ENCODE measurements at places on chromosomes 6 and 20.
A peak's percentile ranks its signal among the peaks of the same experiment; 100 is the strongest.

DNA sequence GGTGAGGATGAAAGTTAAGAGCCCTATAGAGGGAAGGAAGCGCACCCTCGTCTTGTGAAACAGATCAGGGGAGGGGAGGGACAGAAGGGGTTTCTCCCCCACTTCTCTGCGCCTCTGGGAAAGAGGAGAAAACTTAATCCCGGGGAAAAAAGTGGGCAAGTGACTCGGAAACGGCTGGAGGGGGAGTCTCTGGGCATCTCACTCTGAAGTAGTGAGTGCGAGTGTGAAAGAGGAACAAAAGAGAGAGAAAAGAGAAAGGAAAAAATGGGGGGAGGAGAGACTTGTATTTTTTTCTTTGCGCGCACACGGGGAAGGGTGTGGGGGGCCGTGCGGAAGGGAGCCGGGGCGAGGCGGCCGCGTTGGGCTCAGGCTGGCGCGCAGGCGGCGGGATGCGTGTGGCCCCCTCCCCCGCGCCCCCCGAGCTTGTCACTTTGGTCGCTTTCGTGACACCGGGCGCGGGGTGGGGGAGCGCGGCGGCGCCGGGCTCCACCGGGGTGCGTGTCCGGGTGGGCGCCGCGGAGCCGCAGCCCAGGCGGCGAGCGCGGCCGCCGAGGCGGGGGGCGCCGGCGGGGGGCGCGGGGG, 454 bp downstream of the L3MBTL3 start:
- no peak for DNase-seq

DNA sequence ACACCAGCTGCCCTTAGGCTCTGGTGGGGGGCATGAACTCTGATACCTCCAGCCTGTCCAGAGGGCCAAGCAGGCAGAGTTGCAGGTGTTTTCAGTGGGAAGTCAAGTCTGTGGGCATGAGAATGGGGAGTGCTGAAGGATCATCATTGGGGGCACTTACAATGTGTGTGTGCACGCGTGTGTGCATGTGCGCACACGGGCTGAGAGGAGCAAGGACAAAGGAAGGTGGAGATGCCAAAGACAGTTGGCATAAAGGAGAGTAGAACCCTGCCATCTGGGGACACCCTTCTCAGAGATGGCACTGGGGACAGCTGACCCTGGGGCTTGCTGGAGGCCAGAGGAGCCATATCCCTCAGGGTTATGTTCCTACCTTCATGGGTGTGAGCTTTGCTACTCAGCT, 408.4 kb upstream of the CHD6 start:
- no peak for DNase-seq

- DNase-seq, result no peak
These were observed 79.3 kb downstream of the VGLL2 start for GRCh38 chr6:117344444-117345291.

DNA sequence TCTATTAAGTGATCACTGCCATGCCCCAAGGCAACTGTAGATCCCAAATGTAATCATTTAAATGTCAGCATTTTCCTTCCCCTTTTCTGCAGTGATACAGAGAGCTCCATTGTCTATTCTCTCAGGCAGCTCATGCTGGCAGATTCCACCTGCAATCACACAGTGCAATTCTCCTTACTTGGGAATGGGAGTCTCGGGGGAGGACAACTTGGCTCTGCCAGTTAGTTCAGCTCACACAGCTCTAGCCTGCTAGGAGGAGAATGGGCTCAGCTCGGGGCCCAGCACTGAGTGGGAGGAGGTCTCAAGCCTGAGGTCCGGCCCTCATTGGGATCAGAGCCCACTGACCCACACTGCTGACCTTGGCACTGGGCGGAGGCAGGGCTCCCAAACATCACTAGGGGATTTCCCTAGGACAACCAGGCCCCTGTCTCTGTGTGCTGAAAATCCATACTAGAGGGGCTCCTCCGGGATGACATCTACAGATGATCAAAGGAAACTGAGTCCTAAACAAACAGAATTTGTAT, 109.2 kb upstream of the ASF1A start:
- DNase-seq, result no peak

- no peak for DNase-seq
These were observed 54.8 kb upstream of the AKIRIN2 start for GRCh38 chr6:87756858-87757257.

DNA sequence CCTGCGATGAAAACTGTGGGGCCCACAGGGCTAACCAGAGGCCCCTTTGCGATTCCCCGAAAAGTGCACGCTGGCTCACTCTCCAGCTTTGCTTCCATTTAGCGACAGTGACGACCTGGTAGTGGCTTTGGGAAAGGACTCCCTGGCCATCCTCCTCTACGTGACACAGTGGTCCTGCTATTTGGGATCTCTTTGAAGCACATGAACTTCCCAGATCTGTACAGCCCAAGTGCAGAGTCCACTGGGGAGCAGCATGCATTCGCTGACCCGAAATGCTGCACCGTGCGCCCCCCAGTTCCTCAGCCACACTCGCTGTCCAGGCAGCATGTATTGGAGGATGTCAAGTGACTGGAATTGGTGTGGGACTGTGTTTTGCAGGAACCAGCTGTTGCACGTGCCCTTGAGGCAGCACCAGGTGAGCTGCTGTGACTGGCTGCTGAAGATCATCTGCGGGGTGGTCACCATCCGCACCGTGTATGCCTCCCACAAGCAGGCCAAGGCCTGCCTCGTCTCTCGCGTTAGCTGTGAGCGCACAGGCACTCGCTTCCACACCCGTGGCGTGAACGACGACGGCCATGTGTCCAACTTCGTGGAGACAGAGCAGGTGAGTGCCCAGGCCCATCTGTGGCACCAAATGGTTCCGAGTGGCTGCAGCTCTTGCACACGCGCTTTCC, 51.6 kb downstream of the SYNJ2 start:
- no peak for DNase-seq

- peak; percentile 36 for DNase-seq
These were observed 44.8 kb upstream of the SLC2A12 start for GRCh38 chr6:134097114-134097707.

DNA sequence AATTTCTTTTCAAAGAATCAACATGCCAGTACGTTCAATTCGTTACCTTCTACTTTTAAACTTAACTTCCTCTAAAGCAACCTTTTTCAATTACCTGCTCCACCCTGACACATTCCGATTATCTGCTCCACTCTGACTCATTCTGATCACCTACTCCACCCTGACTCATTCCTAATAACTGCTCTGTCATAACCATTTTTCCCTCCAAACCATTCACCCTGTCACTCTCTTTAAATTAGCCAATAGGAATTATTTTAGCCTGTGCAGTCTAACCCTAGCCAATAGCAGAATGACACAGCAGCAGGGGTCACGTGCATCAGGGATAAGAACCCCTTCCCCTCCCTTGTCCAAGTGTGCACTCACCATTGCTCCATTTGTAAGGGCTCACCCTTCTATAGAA, 557.4 kb upstream of the EYS start:
- DNase-seq, result no peak

DNA sequence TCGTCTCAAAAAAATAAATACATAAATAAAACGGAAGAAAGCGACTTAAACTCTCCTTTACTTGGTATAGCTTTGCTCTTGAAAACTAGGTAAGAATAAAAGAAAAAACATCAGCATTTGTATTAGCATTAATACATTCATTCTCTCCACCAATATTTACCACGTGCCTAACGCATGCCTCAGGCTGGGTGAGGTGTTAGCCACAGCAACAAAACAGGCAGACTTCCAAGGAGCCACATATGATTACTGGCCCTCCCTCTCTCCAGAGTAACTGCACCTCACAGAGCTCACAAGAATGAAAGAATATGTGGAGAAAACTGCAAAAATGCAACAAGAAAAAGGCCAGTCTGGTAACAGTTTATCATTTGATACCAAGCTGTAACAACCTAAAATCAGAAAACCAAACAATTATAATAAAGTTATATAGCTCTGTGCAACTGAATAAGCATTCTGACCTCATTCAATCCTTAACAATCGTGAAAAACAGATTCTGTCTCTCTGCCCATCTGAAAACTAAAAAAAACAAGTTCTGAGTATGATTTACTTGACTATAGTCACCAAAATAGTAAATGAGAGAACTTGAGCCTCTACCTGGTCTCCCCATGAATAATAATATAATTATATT, 5.2 kb downstream of the NAPB start:
- DNase-seq, result no peak

- no peak for DNase-seq
These were observed 81.9 kb downstream of the ERMARD start for GRCh38 chr6:169833258-169833794.

GRCh38 chr6:165117121-165117520, 192.3 kb downstream of the C6orf118 start:
- DNase-seq, result no peak

DNA sequence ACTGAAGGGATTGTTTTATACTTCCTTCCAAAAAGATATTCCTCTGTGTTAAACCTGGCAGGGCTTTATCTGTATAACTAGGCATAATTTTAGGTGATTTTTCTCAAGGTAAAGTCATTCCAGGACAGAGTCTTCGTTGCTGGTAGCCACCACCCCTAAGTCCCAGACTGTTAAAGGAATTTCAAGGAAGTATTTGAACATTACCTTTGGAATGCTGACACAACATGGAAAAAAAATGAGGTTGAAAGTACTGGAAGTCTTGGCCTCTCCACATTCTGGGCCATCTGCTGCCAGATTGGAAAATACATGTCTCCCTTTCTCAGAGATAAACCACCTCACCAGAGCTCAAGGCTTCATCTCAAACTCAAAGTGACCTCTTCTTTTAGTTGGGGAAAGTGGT, 27.0 kb upstream of the ETV7 start:
- no peak for DNase-seq

GRCh38 chr20:59214073-59214472, 50.5 kb downstream of the ZNF831 start:
- no peak for DNase-seq

- DNase-seq, result no peak
These were observed 12.2 kb downstream of the TCFL5 start for GRCh38 chr20:62849431-62849830.

DNA sequence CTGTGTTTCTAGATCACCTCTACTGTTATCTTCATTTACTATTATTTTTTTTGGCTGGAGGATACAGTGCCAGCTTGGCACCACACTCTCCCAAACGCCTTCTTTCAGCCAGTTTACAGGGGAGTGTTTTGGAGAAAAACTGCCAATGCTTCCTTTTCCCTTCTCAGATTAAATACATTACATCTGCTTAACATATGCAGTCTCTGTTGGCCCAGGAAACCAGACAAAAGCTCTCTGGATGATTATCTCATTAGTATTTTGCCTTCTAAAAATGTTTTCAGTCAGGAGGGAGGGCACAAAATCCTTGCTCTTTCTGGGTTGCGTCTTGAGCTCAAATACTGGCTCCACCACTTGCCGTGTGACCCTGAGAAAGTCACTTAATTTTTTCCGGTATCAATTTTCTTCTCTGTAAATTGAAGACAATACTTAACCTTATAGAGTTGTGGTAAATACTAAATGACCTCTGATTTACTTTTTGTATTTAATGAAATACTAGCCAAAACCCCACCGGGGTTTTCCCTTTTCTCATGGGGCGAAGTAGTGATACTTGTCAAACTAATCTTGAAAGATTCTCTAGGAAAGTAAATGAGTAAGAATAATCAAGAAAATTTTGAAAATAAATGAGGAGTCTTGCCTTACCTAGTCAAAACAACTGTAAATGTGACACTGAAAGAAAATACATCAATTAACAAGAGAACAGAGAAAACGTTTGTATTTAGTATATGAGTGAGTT, 146.2 kb downstream of the MMS22L start:
- no peak for DNase-seq

DNA sequence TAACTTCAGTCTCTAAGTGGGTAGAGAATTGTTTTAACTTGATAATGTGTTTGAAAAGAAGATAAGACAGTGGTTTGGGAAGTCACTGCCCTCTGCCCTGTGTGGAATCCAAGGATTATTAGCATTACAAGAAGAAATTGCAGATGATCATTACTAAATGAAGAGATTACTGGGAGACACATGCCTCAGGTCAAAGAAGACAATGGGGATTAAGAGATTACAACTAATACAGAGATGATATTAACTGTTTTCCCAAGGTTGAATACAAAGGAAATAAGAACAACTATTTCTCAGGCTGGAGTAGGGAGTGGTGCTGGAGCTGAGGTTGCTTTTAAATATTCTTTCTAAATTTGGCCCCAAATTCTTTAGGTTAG, 166.0 kb downstream of the TRMT11 start:
- no peak for DNase-seq

- no peak for DNase-seq
These were observed 64.4 kb downstream of the SULF2 start for GRCh38 chr20:47720636-47721427.

- DNase-seq, result no peak
These were observed 277.0 kb downstream of the FOXA2 start for GRCh38 chr20:22307409-22307808.

DNA sequence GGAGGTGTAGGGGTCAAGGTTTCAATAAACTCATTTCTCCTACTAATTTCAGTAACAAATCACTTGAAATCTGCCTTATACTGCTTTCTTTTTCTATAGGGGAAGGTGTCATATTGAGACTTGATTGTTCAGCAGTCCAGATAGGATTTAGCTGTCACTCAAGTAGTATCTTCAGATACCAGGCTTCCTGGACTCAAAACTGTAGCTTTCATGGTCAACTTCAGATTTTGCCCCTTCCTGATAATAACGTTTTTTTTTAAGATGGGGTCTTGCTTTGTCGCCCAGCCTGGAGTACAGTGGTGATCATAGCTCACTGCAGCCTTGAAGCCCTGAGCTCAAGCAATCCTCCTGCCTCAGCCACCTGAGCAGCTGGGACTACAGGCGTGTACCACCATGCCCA, 77.8 kb downstream of the JAG1 start:
- DNase-seq, result no peak

DNA sequence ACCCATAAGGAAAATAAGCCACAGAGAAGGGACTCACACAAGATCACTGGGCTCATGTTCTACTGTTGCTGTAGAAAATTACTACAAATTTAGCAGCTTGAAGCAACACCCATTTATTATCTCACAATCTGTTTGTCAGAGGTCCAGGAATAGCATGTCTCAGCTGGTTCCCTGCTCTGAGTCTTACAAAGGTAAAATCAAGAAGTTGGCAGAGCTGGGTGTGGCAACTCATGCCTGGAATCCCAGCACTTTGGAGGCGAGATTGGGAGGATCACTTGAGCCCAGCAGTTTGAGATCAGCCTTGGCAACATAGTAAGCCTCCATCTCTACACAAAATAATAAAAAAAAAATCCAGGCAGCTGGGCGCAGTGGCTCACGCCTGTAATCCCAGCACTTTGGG, 28.5 kb upstream of the ZNF831 start:
- DNase-seq, result no peak

DNA sequence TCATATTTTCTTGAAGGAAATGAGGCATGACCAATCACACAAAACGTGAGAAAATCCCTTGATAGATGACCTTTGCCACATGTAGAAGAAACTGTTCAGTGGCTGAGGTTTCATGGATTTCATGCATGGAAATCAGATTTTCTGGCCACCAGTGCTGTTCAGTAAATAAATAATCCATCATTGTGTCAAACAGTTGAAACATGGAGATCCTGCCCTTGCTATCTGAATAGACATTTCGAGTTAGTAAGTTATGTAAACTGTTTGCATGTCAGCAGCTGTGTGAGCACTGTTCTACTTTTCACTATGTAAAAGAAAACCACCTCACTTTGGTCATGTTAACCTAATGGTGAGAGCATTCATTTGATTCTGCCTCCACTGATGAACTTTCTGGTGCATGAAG, 793.9 kb upstream of the EPHA7 start:
- DNase-seq, result no peak

- DNase-seq, result no peak
These were observed 61.8 kb upstream of the ADGRF1 start for GRCh38 chr6:47103931-47104330.

- DNase-seq, result no peak
These were observed 6.5 kb downstream of the COL11A2 start for GRCh38 chr6:33185654-33186187.
